Stimulated activated CD4-positive, alpha-beta T cell treated with anti-CD3 and anti-CD28 coated beads, Interleukin-4, amount 100 ng/mL, for 48 hours (primary cell): ENCODE measurements at places on chromosomes 5 and 9.

DNA sequence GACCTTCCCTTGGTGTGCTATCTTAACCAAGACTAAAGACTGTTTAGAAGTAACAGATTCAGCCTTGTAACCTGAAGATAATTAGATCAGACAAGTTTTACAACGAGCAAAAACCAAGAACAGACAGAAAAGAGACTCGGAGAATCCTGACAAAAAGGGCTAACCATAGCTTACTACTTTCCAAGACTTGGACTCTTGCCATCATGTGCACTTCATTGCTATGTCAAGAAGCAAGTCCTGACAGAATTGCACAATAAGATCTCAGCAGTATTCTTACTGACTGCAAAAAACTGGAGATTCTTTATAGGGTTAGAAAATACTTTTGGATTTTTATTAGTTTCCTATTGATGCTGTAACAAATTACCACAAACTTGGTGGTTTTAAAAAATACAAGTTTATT, 1539.0 kb upstream of the NUDT12 start:
- DNase-seq: no peak

GRCh38 chr5:110873773-110874437, 135.1 kb downstream of the SLC25A46 start:
- no peak for DNase-seq

DNA sequence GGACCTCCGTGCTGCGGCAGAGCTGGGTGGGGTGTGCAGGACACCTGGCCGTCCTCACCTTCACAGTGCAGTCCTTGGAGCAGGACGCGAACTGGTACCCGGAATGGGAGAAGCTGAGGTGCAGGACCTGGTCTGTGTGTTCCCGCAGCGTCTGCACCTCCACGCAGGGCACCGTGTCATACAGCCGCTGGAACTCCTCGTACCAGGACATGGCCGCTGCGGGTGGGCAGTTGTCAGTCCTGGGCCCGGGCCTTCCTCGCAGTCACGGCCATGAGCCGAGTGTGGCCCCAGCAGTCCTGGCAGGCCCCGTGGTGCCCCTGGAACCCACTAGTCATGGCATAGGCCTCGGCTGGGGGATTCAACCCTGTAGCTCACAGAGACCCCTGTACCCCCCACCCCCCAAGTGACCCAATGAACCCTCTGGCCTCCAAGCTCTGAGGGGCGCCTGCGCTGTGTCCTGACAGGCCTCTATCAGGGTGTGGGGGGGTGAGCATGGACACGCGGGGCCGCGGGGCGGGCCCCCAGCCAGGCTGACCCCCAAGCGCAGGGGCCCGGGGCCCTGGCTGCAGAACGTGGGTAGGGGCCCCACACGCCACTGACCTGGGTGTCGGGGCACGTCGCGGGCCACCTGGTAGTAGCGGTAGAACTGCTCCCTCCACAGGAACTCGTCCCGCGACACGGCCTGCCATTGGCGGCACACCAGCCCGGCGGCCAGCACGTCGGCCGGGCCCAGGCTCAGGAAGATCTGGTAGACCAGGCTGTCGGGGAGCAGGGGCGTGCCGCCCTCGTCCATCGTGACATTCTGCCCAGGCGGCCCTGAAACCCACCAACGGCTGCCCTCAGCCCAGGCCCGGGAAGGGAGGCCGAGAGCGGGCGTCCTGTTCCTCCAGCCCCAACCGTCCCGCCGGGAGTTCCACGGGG, 987 bp downstream of the FBXW5 start:
- peak; percentile 34 for DNase-seq

DNA sequence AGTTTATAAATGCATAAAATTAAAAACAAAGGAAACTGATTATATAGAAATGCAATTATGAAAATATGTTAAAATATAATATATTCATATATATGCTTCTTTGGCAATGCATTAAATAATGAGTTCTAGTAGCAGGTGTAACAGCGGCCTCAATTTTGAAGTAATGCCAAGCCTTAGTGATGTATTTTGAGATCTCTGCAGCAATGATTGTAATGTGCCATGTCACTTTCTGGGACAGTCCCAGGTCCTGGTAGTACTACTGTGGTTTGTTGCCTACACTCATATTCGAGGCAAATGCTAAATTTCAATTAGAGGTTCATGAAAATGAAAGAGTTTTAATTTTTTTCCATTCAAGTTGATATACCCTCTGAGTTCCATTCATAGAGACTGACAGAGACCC, 75.8 kb upstream of the ORM1 start:
- no peak for DNase-seq

- no peak for DNase-seq
Observed at GRCh38 chr9:106860721-106861639, 2.0 kb upstream of the ZNF462 start.

- no peak for DNase-seq
Observed at GRCh38 chr5:168104811-168105481, 186.5 kb upstream of the WWC1 start.

GRCh38 chr9:21244836-21245235, 5.0 kb upstream of the IFNA14 start:
- no peak for DNase-seq

DNA sequence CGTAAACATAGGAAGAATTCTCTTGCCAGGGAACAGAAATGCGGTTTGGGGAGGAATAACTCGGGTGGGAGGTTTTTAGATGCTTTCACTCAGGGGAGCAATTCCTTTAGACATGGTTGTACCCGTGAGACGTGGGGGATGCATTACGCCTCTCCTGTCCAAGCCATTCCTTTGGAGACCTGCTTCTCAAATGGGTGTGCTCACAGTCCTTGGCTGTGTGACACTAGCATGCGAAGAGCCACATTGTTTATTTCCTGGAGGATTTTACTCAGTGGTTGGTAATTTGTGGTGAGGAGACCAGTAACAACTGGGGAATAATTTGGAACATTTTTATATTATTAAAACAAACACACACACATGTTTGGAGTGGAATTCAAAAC, 18.5 kb downstream of the COL15A1 start:
- no peak for DNase-seq

DNA sequence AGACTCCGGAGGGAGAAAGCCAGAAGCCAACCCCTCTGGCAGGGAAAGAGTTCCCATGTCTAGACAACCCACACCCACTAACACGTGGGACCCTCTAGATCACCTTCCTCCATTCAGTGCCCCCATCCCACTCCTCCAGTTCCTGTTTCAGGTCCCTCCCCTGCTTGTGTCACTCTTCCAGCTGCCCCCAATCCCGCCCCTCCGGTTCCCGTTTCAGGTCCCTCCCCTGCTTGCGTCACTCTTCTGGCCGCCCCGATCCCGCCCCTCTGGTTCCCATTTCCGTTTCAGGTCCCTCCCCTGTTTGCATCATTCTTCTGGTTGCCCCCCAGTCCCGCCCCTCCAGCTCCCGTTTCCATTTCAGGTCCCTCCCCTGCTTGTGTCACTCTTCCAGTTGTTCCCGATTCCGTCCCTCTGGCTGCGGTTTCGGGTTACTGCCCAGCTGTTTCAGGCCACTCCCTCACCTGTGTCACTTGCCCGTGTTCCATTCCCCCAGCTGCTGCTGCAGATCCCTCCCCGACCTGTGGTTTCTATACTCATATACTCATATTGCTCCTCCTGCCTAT, 64.8 kb upstream of the RANBP6 start:
- DNase-seq: peak; percentile 51

- DNase-seq: no peak
Observed at GRCh38 chr5:172534229-172535107, 80.1 kb upstream of the SH3PXD2B start.

- DNase-seq: no peak
Observed at GRCh38 chr5:57635146-57635777, 152.7 kb upstream of the ACTBL2 start.

GRCh38 chr9:92535940-92536850, at the start of gene ECM2:
ECM2 (minus strand) TSS chr9:92535990; CDS start chr9:92522866, 13,124 bp downstream.
- DNase-seq: no peak

DNA sequence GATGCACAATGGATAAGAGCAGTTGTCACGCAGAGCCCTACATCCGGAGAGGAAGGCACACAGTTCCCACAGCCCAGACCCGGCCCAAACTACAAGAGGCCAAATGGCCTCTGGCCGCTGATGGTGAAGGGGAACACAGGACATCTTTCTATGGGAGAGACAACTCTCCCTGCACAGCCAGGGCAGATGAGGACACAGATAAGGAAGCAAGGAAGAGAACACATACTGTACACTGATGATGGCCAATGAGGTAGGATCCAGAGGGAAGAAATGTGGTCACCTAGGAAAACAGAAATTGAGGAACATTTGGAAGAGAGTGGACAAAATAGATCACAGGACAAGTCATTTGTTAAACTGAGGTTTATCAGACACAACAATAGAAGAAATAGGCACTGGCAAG, 28.4 kb upstream of the SMIM32 start:
- DNase-seq: no peak

DNA sequence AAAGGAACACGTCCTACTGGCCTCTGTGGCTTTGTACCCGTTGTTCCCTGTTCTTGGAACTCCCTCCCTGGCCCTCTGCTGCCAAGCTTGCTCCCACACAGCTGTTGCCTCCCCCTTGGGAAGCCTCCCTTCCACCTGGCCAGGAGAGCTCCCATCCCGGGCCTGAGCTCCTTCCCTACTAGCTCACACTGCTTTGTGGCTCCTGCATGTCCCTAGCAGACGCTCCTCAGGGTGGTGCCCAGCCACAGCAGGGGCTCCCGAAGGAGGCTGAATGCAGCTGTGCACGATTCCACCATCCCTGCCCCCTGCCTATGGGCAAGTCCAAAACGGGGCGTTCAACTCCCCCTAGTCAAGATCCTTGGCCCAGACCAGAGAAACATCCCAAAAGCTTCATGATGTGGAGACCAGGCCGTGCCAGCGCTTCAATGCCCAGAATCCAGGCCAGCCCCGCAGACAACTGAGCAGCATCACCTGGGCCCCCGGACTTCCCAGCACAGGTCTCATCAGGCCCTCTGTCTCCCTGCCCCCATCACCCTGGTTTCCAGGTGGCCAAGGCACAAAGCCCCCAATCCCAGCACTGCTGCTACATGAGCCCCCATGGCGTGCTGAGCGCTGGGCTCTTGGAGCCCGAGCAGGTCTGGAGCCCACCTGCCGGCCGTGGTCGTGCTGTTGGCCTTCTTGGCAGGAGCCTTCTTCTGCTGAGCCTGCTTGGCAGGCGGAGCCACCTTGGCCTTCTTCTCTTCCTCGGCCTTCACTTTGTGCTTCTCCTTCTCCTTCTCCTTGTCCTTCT, 14.3 kb downstream of the BRD3OS start:
- DNase-seq: no peak

DNA sequence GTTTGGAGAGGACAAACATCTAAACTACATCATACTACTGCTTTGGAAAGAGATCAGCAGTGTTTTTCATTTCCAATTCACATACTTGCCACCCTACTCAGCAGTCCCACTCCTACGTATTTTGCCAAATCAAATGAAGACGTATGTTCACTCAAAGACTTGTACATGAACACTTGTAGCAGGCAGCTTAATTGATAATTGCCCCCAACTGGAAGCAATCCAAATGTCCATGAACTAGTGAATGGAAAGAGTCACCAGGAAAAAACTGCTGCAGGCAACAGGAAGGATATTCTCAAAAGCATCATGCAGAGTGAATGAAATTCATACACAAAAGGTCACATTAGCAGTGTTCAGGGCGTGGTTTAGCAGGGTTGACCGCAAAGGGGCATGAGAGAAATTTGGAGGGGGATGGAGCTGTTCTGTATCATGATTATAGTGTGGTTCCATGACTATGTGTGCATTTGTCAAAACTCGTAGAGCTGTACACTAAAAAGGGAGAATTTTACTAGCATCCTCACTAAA, 38.8 kb downstream of the PAEP start:
- no peak for DNase-seq

DNA sequence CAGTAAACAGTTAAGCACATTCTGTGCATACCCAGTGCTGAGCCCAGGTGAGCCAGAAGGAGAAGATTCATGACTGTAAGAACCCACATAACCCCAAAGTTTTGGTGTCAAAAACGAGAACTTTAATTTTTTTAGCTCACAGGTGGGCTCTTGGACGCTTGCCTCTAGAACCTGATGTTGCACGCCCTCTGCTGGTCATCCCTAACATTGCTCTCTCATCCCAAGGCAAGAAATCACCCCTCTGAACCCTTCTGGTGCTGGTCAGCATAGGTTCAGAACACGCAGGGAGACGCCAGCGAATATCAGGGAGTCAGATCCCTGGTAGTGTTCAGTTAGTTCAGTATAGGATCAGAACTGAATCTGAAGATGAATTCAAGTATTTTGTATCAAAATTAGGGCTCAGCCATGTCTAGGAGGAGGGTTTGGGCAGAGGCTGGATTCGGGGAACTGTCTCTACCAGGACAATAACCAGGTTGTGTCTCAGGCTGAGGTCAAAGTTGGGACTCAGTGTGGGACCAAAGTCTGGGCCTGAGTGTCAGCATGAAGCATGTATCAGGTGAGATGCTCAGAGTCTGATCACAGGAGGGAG, 4.1 kb upstream of the DNAJB5 start:
- DNase-seq: peak; percentile 57

GRCh38 chr5:44085083-44085482, 304.1 kb downstream of the FGF10 start:
- DNase-seq: no peak

DNA sequence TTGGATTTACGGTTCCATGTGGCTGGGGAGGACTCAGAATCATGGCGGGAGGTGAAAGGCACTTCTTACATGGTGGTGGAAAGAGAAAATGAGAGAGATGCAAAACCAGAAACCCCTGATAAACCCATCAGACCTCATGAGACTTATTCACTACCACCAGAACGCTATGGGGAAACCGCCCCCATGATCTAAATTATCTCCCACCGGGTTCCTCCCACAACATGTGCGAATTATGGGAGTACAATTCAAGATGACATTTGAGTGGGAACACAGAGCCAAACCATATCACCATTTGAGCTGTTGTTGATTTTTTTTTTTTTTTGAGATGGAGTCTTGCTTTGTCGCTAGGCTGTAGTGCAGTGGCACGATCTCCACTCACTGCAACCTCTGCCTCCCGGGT, 16.5 kb downstream of the DAB2IP start:
- DNase-seq: no peak

DNA sequence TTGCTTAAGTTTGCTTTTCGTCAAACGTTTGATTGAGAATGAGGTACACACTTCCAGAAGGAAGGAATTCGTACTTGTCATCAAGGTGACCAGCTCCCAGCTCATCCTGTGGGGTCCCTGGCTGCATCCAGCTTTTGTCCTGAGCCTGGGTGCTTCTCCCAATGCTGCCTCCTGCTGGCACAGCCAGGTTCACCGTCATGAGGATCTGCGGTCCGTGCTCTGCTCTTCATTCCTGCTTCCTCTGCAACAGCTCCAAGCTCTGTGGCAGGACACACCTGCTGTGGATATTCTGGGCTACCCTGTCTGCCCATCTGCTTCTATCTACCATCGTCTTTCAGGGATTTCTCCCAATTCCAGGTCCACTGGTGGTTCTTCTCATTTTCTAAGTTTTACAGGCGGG, 13.3 kb upstream of the UBE2QL1 start:
- DNase-seq: no peak
